ENCODE measurements at places on chromosomes 16 and 17.

DNA sequence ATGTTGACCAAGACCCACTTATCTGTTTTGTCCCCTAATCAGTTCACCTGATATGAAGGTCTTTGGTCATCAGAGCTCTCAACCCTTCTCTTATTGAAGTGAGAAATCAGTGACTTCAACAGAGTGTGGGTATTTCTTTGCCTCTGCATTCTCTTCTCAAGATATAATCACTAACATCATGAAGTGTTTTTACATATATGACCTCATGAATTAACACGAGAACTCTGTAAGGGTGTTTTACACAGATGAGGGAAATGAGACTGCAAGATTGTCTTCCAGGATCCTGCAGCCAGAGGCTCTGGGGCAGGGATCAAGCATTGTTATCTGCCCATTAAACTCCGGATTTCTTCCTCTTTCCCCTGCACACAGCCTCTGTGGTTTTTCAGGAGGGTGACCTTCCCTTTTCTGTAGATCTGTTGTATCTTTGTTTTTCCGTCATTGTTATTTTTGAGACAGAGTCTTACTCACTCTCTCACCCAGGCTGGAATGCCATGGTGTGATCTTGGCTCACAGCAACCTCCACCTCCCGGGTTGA lies 22.7 kb downstream of the LCMT1 start:
- DNase-seq = no peak

- no peak for DNase-seq
Observed at GRCh38 chr17:44807817-44808155, 22.3 kb downstream of the GJC1 start.

DNA sequence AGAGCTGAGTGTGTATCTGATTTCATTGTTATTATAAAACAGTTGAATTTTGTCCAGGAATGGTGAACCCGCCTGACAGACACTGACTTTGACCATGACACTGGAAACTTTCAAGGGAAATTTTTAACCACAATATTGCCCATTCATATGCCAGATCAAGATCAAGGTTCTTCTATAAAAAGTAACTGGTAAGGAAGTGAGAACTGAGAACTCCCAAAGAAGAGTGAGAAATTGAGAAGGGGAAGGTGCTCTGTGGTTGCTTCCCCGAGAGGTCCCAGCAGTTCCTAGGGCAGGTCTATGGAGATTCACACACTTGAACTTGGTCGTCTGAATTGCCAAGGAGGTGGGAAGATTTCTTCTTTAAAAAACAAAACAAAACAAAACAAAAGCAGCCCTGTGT lies 27.3 kb downstream of the SLC6A4 start:
- no peak for DNase-seq

DNA sequence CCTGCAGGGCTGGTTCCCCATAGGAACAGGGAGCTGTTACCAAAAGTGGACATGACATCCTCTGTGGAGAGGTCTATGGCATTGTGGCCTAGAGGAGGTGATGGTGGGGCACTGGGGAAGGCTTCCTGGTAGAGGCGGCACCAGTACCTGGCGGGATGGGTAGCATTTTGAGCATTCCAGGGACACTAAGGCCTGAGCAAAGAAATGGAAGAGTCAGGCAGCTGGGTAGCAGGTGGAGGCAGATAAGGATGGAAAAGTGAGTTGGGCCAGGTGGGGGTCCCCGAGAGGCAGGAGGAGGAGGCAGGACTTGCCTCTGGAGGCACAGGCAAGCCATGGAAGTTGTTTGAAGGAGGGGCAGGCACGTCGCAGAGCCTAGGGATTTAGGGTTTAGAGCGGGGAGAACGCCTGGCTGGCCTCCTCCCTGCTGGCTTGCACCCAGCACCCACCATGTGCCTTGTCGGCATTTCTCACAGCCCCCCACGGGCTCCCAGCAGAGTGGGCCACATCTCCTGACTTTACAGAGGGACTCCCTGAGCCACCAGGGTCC lies 5.1 kb upstream of the ADCY7 start:
- DNase-seq = no peak

Measured in iPS DF 19.7 (cell line).